ENCODE measurements at places on chromosomes 11 and 22.

GRCh38 chr11:34856251-34856650 lies 59.9 kb downstream of the APIP start:
- DNase-seq, result no peak

DNA sequence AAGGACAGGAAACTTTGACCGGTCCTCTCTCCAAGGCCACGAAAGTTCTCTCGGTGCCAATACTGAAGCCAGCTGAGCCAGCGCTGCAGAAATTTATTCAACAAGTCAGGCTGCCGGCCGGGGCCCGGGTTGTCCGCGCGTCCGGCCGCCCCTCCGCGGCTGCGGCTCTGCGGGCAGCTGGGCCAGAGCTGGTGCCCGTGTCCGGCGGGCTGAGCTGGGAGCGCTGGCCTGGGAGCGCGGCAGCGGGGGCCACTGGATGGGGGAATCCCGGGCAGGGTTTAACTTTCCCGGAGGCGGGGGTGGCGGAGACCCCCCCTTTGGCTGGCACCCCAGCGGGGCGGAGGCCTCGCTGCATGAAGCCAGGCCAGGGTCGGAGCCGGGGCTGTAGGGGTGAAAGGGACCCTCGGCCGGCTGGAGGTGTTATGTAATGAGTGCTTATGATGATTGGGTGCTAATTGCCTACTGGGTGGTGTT lies 12.3 kb upstream of the CACNA1I start:
- DNase-seq, result no peak

DNA sequence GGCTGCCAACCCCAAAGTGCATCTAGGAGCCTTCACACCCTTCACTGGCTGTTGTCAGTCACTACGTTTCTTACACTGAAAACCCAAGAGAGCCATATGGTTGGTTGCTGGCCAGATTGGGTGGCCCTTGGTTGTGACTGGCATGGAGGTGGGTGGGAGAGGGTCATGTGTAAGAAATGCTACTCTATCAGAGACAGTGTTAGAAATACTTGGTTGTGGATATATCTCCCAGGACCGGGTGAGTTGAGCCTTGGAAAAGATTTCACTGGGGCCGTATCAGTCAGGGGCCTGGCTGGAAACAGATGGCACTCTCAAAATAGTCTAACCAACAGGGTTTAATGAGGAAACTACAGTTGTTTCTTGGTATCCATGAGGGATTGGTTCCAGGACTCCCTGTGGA lies 15.2 kb downstream of the ENDOD1 start:
- DNase-seq, result no peak

- no peak for DNase-seq
Observed at GRCh38 chr11:70483917-70484316, 85.6 kb downstream of the CTTN start.

GRCh38 chr22:17782621-17783020 lies 8.4 kb upstream of the BID start:
- DNase-seq, result no peak

DNA sequence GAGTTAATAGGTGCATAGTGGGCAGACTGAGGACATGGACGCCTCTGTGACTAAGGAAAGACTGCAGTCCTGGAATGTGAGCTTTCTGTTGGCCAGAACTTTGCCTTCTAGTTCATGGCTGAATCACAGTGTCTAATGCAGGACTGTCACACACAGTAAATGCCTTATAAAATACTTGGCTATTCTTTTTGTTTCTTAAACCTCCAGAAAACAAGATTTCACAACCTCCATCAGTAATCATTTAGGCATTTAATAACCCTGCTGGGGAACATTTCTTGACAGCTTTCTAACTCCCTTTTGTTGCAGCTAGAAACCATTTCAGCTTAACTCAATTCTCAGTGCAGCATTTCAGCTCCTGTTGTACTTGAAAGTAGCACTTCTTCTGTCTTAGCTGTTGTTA lies 335.8 kb upstream of the DDI1 start:
- no peak for DNase-seq

DNA sequence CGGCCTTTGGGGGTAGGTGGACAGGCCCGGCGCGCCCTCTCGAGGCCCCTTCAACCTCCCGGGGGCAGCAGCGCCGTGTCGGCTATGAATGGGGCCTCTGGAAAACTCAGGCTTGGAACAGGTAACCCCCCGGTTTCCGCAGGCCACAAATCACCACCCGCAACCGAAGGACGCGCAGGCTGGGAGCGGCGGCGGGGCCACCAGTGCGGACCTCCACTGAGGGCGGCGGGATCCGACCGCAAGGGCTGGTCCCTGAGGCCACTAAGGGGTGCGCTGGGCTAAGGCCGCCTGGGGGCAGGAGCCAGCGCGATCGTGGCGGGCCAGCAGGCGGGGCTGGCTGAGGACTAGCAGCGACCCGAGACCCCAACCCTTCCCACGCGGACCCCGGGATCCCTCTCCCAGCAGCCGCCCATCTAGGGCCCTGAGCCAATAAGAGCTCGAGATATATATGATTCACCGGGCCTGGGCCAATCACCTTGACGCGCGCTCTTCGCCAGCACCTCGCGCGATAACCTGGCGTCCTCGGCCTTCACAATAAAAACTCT lies 609 bp upstream of the ATF4 start:
- peak; percentile 99 for DNase-seq

DNA sequence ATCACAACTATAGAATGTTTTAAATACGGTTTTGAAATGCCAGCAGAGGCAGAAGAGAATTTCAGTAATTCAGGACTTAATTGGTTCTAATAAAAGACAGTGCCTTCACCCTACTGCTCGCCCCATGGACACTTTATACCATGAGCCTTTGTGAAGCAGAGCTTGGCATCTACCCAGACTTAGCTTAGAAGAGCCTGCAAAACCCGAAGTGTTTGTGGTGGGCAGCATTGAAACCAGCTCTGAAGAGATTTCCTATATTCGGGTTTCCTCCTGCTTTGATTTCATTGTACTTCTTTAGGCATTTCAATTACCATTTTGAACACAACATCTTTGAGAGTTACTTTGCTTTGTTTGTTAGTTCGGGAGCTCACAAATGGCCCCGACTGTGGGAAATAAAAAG lies 185.1 kb upstream of the MTNR1B start:
- no peak for DNase-seq

DNA sequence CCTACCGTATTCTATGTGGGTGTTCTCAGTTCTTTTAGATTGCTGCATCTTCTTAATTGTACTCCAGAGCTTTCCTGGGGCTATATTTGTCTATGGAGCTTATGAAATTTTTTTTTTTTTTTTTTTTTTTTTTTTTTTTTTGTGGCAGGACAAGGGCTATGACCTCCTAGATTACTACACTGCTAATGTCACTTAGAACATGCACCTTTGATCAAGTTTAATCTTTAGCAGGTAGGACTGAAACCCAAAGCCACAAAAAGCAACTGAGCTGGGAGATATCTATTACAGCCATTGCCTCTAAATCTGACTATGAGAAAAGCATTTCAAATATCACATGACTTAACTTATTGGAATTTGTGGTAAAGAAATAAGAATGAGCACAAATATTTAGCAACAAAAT lies 21.7 kb upstream of the ABTB2 start:
- no peak for DNase-seq

- DNase-seq, result no peak
Observed at GRCh38 chr22:40727964-40728615, 48.8 kb downstream of the MCHR1 start.

DNA sequence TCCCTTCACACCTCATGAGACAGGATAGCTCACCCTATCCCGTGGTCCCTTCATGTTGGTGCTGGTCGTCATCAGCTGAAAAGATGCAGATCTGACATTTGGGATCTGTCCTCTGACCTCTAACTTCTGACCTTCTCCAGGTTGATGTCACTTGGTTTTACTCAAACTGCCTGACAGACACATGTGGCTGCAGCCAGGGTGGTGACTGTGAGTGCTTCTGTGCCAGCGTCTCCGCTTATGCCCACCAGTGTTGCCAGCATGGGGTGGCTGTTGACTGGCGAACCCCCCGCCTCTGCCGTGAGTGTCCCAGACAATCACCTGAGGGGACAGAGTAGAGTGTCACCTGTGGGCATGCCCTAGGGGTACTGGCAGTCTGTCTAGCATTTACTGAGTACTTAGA lies 49.7 kb downstream of the OTOG start:
- DNase-seq, result no peak

GRCh38 chr11:66951927-66952337 lies 6.3 kb downstream of the PC start:
- DNase-seq, result no peak

- no peak for DNase-seq
Observed at GRCh38 chr22:19620742-19621371, 93.4 kb upstream of the SEPTIN5 start.

DNA sequence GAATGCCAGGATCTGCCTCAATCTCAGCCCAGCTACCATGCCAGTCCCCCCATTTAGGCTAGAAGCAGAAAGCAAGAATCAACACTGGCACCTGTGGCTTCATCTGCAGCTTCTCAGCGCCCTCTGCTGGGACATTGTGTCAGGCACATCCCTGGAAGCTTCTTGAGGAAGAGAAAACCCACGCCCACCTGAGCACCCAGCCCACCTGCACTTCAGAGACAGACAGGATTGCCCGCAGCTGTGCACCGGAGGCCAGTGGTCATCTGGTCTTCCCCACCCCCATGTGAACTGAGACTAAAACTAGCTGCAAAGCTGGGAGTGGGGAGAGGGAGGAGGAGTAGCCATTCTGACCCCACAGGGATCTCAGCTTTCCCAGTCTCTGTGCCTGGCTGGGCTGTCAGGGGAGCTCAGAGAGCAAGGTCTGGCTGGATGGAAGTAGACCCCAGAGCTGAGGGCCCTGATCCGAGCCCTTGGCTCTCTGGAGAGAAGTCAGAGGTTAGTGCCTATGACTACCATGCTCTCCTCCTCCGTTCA lies 66.8 kb downstream of the FEZ1 start:
- peak; percentile 38 for DNase-seq

DNA sequence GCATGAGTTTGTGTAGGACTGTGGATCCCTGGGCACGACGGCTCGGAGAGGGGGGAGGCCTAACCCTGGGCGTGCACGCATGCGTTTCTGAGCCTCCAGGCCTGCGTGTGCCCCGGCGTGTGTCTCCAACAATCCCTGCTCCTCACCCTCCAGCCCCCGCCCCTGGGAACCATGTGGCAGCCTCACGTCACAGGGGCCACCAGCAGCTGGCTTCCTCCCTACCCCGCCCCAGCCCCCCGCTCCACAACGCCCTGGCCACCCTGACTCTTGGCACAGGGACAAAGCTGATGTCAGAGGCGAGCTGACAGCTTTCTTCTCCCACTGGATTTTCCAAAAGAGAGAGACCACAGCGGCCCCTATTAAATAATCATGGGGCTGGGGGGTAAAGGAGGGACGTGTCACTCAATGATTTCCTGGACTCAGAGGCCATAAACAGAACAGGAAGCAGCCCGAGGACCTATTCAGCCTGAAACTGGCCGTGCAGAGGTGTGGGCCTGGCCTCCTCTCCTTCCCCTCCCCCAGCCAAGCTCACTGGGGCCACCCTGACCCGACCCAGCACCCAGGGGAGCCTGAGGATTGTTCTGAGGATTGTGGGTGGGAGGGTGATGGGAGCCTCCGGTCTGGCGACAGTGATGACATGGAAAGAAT lies 6.8 kb upstream of the LIF start:
- no peak for DNase-seq

- no peak for DNase-seq
Observed at GRCh38 chr11:5694642-5695041, 5.1 kb downstream of the TRIM22 start.

- DNase-seq, result peak; percentile 96
Observed at GRCh38 chr22:29912605-29913398, 29.8 kb downstream of the MTMR3 start.

GRCh38 chr11:46347637-46348311 lies 511 bp downstream of the DGKZ start:
- no peak for DNase-seq

DNA sequence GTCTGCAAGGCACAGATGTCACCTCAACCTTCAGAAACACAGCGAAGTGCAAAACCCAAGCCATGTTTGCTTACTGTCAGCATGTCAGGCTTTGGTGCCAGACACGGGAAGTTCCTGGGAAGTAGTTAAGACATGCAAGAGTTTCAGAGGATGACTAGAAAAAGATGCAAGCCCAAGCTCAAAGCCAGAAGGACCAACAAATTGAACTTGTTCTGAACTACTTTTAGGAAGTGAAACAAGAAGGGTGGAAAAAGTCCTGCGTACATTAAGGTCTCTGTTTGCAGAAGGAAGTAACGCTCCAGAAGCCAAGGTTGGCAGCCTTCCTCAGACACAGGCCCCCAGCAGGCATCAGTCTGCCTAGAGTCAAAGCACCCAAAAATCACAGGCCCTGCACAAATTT lies 2.6 kb downstream of the AP1B1 start:
- no peak for DNase-seq
